ENCODE measurements at places on chromosomes 16 and 17.
A peak's percentile ranks its signal among the peaks of the same experiment; 100 is the strongest.

- DNase-seq: no peak
Measured at GRCh38 chr16:54059319-54059718, 227.3 kb downstream of the IRX3 start.

GRCh38 chr16:85040685-85041084 lies 13.1 kb downstream of the KIAA0513 start:
- no peak for DNase-seq

DNA sequence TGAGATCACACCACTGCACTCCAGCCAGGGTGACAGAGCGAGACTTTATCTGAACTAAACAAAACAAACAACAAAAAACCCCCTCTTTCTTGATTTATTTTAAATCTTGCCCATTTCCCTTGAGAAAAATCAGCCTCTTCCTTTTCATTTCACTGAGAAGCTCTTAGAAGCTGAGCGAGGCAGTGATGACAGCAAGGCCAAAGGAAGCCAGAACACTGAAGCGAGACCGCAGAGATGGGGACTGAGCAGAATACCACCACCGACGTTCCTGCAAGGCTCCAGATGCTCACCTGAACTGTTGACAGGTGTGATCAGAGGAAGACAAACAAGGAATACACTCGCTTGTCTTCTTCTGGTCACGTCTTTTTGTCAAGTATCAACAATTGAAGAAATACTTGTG lies 30.5 kb upstream of the IRF8 start:
- DNase-seq: no peak

- DNase-seq: no peak
Measured at GRCh38 chr17:27293359-27293897, 486 bp upstream of the WSB1 start.

- DNase-seq: no peak
Measured at GRCh38 chr16:31271621-31272190, 11.9 kb downstream of the ITGAM start.

- no peak for DNase-seq
Measured at GRCh38 chr17:50944902-50945720, 79.0 kb upstream of the TOB1 start.

DNA sequence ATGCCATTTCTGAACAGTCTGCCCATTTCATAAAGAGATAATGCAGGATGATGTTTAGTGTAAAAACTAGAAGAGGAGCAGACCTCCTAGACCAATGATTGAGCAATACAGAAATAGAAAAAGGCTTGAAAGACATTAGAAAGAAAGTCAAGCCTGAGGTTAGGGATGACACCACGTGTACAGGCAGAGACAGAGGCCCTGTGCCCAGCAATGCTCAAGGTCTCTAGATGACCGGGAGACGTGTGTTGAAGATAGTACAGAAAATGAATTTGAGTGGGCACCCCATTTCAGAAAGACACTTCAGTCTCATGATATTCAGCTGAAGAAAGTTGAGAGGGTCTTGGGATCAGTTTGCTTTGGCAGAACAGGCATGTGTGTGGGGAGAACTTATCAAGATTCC lies 5.4 kb downstream of the GID4 start:
- DNase-seq: no peak

DNA sequence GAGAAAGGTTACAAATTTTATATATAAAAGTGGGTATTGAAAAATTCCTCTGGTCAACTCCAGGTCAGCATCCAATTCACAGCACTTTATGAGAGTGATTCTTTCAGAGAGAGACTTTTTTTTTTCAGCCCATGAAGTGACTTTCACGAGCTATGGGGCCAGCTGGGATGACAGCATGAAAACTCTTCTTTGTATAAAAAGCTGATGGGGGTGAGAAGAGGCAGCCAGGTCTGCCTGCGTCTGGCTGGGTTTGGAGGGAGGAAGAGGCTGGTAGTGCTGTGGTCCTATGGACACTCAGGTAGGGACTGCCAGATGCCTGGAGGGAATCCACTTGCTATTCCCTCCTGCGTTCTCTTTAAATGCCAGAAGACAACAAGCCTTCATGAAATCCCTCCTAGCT lies 250.6 kb downstream of the UTP18 start:
- no peak for DNase-seq

GRCh38 chr17:79831265-79832217 lies 7.7 kb downstream of the CBX4 start:
- DNase-seq: no peak

DNA sequence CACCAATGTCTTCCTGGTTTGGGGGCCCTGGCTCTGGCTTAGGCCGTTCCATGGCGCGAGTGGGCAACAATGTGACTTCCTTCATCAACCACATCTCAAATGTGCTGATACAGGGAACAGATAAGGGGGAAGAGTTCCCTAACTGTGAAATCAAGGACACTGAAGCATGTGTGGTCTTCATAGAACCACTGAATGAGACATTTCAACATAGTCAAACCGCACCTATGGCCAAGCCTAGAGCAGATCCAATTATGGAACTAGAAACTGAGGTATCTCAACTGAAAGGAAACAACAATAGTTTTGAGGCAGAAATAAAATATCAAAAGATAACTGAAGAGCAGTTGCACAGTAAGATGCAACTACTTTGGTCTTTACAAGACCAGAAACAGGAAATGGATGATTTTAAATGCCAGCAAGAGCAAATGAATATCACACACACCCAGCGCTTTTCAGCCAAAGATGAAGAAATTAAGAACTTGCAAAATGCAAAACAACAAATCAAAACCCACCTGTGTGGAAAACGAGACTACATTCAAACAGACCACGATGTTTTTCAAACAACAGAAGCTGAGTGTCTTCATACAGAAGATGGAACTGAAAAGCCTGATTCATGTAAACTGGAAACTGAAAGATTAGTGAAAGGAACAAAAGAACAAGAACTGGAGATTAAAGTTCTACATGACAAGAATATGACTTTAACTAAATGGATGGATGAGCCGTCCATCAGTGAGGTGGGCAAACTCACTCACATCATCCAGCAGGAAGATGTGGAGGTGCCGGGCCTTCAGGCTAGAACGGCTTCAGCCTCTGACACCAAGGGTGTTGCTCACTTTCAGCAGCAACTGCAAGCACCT lies 18.1 kb upstream of the LCMT1 start:
- no peak for DNase-seq

GRCh38 chr16:66622863-66623262 lies 18.4 kb downstream of the CMTM3 start:
- DNase-seq: no peak

DNA sequence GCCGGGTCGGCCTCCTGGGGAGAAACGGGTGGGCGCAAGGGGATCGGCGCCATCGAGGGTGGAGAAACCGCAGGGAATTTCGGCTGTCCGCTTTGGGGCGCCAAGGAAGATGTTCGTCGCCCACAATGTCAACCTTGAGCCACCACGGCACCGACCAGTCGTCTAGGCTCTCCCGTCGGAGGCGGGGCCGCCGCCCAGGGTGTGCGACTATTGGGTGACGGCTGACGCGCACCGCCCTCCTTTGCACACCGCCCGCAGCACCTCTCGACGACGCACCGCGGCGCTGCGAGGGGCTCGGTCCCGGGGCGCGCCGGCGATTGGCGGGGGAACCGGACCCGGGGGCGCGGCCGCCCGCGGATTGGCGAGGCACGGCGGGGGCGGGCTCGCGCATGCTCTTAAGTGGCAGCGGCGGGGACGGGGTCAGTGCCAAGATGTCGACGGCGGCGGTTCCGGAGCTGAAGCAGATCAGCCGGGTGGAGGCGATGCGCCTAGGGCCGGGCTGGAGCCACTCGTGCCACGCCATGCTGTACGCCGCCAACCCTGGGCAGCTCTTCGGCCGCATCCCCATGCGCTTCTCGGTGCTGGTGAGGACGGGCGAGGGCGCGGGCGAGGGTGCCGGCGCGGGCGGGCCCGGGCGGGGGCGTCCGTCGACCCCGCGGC lies at the start of gene NUDT16L1:
TSS of gene NUDT16L1 (plus strand) at position 267 of the 660 bp plus-strand sequence. CDS start at position 432, 165 bp downstream.
- DNase-seq: peak; percentile 99

DNA sequence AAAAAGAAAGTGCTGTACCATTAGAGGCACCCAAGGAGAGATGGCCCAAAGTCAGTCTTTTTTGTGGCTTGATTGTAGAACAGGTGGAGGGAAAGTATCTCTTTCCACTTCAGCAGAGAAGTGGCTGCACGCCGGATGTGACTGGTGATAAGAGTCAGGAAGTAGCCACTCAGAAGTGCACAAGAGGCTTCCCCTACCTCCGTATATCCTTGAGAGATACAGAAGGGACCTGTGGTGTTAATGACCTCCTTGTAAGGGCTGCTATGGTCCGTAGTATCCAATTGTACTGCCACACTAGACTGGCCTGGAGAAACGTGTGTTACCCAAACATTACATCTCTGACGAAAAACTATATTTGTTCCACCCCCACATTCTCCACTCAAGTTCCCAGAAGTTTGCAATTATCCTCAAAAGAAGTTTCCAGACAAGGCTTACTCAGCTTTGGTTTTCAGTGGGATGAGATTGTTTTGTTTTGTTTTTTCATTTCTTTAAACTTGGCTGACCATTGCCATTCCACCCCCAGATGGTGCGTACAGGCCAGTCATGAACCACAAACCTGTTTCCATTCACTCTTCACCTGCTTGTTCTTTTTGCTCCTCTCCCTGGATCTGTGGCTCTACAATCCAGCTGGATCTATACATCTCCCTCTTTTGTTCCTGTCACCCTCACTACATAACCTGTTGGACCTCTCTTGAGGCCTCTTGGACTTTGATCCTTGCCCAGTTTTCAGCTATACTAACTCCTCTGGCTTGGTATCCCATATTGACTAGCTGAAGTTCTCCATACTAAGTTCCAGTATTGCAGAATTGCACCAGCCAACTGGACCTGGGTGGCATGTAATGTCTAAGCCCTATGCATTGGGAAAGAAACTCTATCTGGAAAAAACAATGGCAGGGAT lies 20.7 kb upstream of the MED13 start:
- no peak for DNase-seq

DNA sequence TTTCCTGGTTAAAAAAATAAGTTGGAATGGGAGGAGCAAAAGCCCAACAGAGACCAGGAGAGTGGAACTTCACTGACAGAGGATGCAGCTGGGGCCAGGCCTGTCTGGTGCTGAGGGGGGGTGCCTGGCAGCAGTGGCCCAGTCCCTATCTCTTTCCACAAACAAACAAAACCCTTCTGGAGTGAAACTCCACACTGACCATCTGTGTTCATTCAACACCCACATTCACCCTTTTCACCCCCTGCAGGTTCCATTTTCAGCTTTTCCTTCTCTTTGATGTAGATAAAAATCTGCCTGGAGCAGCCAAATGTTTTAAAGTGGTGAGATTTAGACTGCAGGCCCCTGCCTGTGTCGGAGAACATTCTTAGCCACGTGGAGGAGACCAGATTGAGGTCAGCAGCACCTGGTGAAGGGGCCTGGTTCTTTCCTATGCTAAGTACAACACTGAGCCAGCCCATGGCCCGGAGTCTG lies 161.4 kb upstream of the CDH11 start:
- DNase-seq: no peak

DNA sequence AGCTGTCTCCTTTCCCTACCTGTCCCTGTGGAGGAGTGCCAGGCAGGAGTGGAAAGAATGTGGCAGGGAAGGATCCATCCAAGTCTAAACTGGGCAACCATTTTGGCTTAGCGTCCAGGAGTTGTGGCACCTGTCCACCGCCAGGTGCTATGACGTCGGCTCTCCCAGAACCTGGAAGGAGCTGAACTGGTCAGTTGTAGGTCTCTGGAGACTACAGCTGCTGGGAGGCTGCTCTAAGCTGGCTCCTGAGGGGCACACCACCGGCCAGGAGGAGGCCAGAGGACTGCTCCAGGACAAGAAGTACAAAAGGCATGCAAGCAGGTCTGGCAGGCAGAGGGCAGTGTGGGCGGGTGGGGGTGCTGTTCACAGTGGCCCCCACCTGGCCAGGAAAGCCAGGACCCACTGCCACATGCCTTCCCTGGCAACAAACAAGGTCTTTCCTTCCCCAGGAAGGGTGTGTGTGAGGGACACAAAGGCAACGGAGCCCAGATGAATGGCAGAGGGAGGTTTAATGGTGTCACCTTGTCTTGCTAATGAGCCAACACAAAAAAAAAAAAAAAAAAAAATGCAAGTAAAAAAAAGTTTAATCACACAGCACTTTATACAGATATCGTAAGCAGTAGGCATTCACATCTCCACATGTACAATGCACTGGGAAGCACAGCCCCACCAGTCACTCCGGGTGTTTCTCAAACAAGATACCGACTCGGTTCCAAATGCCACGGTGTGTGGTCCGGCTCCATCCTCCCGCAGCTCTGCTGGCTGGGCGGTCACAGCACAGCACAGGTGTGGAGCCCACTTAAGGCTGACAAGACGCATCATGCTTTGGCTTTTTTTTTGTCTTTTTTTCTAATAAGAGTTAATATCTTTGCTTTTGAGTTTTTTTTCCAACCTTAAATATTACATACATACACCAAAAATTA lies 4.8 kb downstream of the SPHK1 start:
- no peak for DNase-seq

DNA sequence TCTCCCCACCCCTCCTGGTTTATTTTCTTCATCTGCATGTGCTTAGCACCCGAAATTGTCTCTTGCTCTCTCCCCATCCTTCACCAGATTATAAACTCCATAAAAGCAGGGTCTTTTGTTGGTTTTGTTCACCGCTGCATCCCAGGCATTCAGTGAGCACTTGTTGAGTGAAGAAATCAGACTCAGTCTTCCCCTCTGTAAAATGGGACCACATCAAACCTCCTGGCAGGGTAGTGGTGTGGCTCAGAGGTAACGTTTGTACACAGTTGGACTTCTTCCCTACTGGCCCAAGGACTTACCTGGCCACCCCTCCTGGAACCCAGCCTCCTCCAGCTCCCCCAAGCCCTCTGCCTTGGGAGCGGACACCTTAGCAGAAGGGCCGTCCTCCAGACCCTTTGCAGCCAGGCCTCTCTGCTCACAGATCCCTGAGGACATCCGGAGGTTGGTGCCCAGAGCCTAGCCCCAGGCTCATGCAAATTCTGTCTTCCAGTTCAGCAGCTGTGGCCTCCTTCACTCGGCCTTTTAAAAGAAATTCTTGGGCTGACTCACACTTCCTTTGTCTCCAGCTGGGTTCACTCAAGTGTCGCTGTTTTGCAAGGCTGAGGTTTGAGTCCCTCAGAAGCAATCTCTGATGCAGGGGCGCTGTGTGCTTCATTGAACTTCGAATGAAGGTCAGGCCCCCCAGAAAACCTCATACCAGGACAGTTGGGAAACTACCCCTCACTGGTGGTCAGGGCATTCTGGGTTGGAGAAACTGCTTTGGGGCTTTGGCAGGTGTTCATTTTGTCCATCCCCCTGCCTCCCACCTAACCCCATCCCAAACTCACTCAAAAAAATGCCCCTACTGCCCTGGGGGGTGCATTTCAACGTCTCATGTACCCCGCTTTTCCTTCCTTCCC lies 16.8 kb upstream of the RMI2 start:
- DNase-seq: peak; percentile 75

GRCh38 chr17:8121681-8122421 lies 2.1 kb downstream of the HES7 start:
- DNase-seq: no peak
